HCT116 (cell line): ENCODE measurements at places on chromosomes 13 and 19.

- no peak for DNase-seq
Observed at GRCh38 chr19:13044231-13044836, 49.1 kb downstream of the NFIX start.

DNA sequence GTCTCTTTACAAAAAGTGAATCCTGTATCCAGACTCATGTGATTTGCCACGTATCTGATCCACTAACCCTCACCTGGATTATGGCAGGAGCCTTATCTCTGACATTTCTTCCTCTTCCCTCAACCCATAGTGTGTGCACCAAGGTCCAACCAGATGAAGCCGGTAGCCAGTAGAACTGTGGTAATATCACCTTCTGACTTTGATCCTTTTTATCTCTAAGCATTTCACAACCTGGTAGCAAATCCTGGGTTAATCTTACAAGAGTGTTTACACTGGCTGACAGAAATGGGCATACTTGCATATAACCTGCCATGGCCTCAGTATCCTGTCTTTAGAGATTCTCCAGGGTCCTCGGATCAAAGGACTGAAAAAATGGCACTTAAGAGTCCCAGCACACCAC lies 1.9 kb downstream of the ZNF417 start:
- DNase-seq: no peak

DNA sequence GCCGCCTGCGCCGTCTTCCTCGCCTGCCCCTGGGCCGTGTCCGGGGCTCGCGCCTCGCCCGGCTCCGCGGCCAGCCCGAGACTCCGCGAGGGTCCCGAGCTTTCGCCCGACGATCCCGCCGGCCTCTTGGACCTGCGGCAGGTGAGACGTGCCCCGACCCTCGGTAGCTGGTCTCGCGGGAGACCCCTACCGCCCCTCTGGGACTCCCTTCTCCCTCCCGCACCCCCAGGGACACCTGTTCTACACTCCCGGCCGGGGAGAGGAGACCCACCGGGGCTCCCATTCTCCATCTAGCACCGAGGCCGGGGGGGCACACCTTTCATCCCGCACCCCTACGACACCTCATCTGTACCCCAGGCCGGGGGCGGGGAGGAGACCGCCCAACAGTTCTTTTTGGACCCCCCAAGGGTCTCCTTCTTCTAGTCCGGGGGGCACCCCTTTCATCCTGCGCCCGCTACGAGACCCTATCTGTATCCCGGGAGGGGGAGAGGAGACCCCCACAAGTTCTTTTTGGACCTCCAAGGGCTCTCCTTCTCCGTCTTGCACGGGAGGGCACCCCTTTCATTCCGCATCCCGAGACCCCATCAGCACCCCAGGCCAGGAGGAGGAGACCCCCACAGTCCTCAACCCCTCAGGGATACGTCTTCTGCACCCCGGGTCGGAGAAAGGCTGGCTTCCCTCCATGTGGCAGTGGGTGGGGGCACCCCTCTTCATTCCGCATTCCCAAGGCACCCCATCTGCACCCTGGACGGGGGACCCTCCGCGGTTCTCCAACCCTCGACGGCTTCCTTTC lies 533 bp downstream of the TNFSF9 start:
- no peak for DNase-seq

DNA sequence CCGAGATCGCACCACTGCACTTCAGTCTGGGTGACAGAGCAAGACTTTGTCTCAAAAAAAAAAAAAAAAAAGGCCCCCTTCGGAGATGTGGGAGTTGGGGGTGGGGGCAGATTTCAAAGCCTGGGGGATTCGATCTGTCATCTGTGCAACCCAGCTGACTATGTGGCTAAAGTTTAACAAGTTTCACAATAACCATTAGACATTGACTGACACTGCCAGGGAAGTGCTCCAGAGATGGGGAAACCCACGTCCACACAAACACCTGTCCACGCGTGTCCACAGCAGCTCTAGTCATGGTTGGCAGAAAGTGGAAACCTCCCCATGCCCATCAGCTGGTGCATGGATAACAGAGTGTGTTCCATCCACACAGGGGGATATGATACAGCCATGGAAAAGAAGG lies 37.6 kb upstream of the HOMER3 start:
- DNase-seq: no peak

GRCh38 chr19:11767633-11768133 lies 883 bp downstream of the ZNF441 start:
- no peak for DNase-seq

- no peak for DNase-seq
Observed at GRCh38 chr19:53466726-53467484, 628 bp upstream of the ZNF813 start.

DNA sequence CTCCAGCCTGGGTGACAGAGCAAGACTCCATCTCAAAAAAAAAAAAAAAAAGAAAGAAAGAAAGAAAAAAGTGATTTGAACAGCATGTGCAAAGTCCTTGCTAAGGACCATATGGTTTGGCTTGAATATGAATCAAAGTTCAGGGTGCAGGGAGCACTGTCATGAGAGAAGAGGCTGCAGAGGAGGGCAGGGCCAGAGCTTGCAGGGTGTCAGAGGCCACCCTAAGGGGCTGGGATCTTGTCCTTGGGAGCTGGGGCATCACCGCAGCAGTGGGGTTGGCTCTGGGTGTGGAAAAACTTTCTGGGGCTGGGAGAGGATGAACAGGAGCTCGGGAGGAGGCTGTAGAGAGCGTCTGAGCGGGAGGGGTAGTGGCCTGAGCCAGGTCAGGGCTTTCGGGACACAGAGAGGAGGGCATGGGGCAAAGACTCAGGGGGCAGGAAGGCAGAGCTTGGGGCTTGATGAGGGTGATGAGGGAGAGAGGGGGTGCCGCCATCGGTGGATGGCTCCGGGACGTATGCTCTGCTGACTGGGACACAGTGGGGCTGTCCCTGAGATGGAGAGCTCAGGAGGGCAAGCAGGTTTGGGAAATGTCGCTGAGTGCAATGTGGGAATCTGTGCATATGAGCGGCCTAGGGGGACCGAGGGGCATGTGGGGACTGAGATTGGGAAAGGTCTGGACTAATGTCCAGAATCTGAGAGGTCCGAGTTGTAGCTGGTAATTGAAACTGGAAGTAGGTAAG lies 3.0 kb downstream of the TRPM4 start:
- DNase-seq: no peak

DNA sequence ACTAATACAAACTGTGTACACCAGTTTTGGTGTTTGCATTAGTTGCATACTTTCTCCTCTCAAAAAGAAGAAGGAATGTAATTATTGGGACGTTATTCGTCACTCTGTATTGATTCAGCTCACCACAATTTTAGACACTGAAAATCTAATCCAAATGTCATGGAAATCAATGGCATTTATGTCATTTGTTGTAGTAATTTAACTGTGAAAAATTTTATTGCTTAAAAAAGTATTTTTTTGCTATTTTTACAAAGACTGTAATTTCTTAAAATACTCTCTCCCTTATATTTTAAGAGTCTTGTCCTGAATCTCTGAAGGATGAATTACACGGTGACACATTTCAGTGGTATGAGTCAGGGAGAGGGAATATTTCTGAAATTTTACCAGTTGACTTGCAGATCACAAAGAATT lies 2117.6 kb downstream of the PCDH9 start:
- DNase-seq: no peak

DNA sequence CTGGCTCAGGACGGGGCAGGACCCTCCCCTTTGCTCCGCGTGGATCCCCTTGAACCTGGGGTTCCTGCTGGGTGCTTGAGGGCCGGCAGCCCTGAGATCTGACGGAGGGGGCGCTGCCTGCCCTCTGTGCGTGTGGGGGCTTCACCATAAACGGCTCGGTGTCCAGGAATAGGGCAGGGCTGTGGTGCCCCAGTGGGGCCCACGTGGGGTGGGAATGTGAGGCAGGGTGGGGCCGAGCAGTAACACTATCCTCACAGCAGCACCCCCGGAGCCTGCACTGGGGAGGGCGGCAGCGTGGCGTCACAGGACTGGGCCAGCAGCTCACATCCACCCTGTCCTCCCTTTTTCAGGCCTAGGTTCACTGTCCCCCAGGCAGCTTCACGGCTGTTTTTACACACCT lies 38.0 kb downstream of the GAS6 start:
- DNase-seq: no peak

GRCh38 chr13:67275351-67275960 lies 45.3 kb upstream of the PCDH9 start:
- no peak for DNase-seq

GRCh38 chr19:44496711-44497110 lies 3.6 kb downstream of the ZNF180 start:
- DNase-seq: no peak

DNA sequence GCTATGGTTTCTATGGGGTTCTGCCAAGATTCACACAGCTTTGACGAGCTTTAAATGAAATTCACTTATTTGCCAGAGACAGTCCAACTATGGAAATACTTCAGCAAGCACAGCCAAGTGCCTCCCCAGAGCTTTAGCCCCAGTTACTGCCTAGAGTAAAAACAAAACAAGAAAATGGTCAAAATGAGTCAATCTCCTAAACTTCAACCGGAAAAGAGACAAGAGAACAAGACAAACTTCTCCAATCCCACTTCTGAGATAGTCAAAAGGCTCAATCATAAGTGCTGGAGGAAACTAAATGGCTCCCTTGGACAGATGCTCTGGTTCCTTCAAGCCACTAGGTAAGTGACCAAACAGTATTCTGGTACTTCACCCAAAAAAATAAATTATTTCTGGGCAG lies 65.8 kb downstream of the KATNAL1 start:
- DNase-seq: no peak

DNA sequence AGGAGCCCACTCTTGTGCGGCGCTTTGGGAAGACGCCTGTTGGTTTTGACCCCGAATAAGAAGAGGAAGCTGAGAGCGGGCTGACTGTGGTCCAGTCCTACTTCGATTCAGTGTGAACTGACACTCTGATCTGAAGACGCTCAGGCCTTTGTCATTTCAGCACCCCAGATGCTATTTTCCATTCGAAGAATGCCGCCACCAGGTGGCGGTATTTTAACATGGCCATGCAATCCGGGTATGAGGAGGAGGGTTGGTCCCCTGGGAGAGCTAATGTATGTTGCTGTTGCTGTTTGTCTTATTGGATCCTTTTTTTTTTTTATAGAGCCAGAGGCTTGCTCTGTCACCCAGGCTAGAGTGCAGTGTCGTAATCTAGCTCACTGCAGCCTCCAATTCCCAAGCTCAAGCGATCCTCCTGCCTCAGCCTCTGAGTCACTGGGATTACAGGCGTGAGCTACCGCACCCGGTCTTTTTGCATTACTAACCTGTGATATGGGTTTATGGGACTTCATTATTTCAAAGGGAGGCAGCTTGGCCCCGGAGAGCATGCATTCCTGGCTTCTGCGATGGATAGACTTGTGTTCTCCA lies 803 bp upstream of the TIMM44 start:
- DNase-seq: peak; percentile 85

DNA sequence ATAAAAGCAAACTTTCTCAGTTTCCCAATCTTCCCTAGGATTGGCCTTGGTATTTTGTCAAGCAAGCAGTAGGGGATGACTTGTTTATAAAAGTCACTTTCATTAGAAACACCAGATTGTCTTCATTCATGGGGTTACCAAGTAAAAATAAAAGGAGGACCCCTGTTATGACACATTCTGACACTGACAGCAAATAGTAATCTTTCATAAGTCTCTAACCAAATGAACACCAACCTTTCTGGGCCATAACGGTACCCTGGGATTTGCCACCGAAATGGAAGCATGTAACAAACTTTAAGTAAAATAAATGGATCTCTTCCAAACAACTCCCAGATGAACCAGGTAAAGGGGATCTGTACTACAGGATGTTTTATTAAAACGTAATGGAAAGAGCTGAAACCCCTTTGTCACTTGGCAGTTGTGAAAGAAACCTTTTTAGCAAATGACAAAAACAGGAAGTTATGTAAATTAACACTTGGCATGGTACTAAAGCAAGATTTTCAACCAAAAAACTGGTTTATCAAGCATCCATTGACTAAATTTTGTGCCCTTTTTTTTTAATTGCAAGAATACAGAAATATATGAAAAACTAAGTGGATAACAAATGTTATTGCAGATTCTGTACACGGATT lies 335.6 kb downstream of the RBM26 start:
- no peak for DNase-seq

- no peak for DNase-seq
Observed at GRCh38 chr13:114261328-114261965, 20.0 kb upstream of the UPF3A start.

DNA sequence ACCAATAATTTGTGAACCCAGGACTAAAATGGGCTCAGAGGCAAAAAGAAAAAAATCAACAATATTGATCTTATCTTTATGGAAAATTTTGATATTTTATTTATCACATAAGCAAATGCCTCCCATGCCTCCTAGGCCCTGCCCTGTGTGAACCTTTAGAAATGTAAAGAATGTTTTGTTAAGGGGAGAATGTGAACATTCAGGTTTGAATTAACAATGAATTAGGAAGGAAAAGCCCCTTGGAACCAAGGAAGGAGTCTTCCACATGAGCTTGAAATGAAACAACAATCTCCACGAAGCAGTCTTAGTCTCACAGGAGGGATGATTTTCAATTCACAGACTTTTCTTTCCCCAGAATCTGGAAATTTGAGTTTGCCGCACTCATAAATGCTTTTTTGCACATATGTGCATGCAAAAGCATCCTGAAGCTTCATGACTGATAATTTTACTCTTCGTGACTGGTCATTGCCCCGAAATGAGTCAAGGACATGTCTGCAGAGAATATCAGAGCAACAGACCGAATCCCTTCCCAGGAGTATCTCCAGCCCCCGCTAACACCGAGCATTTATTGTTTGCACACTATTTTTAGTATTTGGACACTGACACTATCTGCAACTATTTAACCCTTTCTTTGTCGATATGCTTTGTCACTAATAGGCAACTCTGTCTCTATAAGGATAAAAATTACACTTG lies 135.2 kb downstream of the DCT start:
- DNase-seq: no peak

DNA sequence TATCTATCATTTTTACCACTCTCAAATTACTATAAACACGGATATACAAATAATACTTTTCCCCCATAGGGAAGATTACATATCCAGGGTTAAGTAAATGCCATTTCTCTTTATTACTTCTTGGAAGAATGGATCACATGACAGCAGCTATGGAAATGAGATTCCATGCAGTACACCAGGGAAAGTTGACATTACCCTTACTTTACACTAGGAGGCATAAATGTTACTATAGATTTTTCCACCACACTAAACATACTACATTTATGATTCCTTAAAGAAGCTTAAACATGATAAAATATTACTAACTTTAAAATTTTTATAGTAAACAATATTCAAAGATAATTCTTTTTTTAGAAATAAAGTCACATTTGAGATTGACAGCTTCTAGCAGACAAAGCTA lies 611.4 kb downstream of the PCDH9 start:
- DNase-seq: peak; percentile 26

DNA sequence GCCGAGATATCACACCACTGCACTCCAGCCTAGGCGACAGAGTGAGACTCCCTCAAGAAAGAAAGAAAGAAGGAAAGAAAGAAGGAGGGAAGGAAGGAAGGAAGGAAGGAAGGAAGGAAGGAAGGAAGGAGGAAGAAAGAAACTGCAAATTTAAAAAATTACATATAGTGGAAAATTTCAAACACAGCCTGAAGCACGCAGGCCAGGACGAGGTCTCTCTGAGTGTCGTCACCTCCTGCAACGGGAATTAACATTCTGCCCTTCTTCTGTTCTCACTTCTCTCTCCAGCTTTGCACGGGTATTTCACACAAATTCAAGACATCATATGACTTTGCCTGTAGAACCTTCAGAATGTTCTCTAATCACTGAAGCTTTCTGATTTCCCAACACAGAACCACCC lies 108.2 kb downstream of the GNG7 start:
- no peak for DNase-seq
